Activated CD4-positive, alpha-beta T cell treated with anti-CD3 and anti-CD28 coated beads for 1 hour (primary cell): ENCODE measurements at places on chromosomes 12 and 14.

DNA sequence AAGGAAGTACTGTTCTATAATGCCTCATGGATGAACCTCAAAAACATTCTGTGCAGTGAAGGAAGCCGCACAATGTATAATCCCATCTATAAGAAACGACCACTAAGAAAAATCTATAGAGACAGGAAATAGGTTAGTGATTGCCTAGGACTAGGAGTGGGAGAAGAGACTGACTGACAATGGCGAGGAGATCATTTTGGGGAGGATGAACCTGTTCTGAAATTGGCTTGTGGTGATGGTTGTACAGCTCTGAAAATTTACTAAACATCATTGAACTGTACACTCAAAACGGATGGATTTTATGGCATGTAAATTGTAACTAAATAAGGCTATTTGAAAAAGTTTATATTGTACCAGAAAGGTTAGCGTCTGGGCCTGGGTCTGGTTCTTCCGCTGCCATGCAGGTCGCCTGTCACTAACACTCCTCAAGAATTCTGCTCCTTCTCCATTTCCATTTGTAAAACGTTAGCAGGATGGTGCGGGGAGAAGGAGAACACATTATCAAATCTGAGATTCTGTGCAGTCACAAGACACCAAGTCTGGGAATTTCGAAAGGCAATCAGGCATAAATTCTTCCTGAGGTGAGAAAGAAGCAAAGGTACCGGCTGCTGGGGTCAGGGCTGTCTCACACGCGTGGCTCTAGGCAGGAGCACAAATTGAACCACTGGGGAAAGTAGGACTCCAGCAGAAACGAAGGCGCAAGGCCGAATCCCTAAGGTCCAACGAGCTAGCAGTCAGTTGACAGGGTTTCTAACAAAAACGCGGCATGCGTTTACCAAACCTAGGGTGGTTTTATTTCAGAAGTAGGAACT is 845 bp upstream of the COCH start:
- no peak for DNase-seq

GRCh38 chr14:39016733-39017095 is 86.3 kb downstream of the SEC23A start:
- no peak for DNase-seq

- no peak for DNase-seq
Observed at GRCh38 chr14:52917735-52918134, 33.1 kb downstream of the FERMT2 start.

DNA sequence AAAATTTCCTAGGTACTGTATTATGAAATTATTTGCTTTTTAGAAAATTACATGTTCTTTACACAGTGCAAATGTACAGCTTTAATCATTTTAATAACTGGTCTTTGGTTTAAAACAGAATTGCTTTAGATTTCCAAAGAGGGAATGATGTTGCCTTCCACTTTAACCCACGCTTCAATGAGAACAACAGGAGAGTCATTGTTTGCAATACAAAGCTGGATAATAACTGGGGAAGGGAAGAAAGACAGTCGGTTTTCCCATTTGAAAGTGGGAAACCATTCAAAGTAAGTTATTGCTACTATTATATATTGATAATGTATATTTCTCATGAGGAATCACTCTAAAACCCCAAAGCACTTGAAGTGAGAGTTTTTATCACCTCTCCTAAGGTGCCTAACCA is 13.4 kb downstream of the LGALS3 start:
- DNase-seq, result no peak

- DNase-seq, result no peak
Observed at GRCh38 chr12:49616533-49617219, 6.7 kb upstream of the PRPF40B start.

- no peak for DNase-seq
Observed at GRCh38 chr12:105588106-105588505, 257.6 kb downstream of the C12orf75 start.

DNA sequence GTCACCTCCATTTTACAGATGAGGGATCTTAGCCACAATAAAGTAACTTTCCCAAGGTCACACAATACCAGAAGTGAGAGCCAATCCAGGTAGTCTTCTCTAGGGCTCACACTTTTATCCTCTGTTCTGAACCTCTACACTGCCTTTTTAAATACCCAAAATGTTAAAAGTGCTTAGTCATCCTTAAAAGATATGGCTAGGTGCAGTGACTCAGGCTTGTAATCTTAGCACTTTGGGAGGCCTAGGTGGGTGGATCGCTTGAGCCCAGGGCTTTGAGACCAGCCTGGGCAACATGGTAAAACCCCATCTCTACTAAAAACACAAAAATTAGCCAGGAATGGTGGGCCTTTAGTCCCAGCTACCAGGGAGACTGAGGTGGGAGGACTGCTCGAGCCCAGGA is 104.1 kb upstream of the PPP4R3A start:
- DNase-seq, result no peak

DNA sequence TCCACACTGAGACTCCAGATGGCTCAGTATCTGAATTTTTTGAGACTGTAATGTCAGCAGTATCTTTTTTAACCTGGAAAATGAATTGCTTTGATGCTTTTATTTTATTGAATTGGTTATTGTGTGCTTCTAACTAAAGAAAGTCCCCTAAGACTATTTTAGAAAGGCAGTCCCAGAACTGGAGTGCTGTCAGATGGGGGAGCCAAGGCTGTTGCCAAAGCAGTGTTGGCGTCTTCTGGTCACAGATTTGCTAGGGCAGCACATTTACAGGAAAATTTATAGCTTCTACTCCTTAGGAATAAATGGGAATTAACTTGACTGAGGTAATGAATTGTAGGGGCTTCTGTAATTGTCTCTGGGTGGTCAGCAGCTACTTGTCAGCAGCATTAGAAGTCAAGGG is 157.1 kb upstream of the ARHGAP5 start:
- DNase-seq, result no peak

DNA sequence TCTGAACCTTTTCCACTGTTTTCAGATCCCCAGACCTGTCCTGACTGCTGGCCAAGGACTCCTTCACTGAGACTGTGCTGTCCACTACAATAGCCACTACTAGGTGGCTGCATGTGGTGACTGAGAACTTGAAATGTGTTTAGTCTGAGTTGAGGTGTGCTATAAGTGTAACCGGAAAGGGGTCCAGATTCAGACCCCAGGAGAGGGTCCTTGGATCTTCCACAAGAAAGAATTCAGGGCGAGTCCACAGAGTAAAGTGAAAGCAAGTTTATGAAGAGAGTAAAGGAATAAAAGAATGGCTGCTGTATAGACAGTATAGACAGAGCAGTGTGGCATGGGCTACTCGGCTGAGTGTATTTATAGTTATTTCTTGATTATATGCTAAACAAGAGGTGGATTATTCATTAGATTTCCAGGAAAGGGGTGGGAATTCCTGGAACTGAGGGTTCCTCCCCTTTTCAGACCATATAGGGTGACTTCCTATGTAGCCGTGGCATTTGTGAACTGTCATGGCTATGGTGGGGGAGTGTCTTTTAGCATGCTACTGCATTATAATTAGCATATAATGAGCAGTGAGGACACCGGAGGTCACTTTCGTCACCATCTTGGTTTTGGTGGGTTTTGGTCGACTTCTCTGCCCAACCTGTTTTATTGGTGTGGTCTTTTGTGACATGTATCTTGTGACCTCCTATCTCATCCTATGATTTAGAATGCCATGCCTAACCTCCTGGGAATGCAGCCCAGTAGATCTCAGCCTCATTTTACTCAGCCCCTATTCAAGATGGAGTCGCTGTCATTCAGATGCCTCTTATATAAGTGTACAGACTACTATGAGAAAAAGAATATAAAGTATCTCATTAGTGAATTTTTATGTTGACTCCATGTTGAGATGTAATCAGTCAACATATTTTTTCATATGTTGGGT is 70.0 kb upstream of the SRSF5 start:
- DNase-seq, result no peak

DNA sequence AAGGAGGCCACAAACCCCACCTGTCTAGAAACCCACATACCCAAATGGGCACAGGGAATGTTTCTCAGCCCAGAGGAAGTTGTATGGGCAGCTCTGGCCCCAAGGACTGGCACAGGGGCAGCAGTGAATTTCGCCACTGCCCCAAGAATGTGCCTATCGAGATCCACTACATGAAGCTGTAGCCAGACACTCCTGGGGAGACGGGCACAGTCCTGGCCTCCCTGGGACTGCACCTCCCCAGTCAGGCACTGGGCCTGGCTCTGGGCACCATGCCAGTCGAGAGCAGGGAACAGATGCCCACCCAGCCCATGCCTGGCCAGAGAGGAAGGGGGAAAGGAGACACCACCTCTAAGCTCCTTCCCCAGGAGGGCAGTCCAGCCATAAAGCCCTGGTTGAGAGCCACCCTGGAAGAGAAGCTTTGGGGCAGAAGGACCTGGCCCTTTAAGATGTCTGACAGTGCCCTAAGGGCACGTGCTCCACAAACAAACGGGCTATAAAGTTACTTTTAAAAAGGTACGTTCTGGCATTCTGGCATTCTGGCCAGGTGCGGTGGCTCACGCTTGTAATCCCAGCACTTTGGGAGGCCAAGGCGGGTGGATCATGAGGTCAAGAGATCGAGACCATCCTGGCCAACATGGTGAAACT is 8.4 kb downstream of the ADCY6 start:
- no peak for DNase-seq

- DNase-seq, result no peak
Observed at GRCh38 chr12:122518908-122519307, 7.8 kb downstream of the RSRC2 start.

GRCh38 chr12:130158754-130159059 is 3.6 kb upstream of the FZD10 start:
- no peak for DNase-seq

- DNase-seq, result peak; percentile 42
Observed at GRCh38 chr14:77067632-77068516, 30.2 kb upstream of the CIPC start.

DNA sequence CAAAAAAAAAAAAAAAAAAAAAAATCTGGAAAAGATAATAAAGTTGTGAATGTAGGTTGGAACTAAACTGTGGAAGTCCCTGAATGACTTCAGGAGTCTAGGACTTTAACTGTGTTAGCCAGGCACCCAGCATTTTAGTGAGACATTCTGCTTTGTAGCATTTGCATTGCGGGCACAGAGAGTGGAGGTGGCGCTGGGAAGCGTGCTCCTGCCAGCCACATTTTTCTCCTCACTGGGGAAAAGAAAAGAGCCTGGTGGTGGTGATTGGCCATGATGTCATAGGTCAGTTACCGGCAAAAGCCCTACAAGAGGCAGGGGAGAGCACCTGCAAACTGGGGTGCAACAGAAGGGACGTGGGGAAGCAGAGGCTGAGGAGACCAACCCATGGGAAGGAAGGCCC is 9.7 kb upstream of the GAPDH start:
- DNase-seq, result no peak

GRCh38 chr12:90682398-90682797 is 272.6 kb downstream of the CCER1 start:
- no peak for DNase-seq

- no peak for DNase-seq
Observed at GRCh38 chr14:102731101-102731870, 46.0 kb upstream of the TRAF3 start.

DNA sequence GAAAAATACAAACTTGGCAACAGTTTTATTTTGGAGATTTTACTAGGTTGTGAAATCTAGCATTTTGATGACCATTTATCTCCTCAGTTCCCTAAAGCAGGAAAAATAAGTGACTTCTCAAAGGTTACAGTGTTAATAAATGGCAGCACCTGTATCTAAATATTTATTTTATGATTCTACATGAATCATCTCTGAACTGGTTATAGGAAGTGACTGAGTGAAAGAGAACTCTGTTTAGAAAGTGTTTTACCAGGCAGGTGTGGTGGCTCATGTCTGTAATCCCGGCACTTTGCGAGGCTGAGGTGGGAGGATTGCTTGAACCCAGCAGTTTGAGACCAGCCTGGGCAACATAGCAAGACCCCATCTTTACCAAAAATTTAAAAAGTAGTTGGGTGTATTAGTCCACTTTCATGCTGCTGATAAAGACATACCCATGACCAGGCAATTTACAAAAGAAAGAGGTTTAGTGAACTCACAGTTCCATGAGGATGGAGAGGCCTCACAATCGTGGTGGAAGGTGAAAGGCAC is 26.3 kb downstream of the MIPOL1 start:
- DNase-seq, result no peak

GRCh38 chr12:2244013-2244861 is 191.4 kb downstream of the CACNA1C start:
- no peak for DNase-seq

DNA sequence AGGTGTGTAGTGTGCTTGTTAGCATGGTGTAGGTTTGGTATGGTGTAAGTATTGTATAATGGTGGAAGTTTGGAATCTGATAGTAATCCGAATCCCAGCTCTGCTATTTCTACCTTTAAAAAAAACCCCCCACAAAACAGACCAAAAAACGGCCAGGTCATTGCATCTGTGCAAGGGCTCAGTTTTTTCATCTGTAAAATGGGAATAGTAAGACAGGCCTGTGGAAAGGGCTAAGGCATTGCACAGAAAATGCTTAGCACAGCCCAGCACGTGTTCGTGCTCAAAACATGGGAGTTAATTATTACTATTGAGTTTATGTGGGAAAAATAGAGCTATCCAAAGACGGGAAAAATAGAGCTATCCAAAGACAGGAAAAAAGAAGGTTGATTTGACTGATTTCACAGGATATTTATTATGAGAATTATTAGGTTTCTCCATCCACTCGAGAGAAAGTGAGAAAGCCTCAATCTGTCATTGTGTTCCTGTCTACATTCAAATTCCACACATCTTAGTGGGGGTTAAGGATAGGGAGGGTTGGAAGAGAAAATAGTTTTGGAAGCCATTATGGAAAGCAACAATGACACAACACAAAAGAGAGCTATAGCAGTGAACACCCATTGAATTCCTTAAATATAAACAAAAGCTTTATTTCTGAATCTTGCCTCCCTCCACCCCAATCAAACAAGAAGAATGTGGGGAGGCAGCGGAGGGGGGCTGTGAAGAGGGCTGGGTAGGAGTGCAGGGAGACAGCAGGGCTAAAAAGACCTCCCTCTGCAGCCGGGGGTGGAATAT is 126.8 kb upstream of the MAX start:
- no peak for DNase-seq

DNA sequence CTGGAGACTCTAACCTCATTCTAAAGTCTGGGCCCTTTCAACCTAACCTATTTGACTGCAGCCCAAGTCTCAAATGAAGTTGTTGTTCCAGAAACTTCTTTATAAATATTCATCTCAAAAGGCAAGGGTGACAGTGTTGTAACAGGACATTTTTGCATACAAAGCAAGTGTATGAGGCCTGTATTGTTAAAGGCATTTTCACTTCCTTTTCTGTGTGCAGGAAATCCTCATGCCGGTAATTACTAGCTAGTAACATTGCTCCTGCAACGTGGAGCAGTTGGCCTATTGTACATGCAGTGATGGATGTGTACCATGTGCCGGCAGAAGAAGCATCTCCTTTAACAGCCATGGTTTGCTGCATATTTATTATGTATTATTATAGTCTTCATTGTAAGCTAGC is 156.5 kb upstream of the RMST start:
- no peak for DNase-seq

- no peak for DNase-seq
Observed at GRCh38 chr12:26195641-26196420, 458 bp downstream of the SSPN start.

- DNase-seq, result no peak
Observed at GRCh38 chr14:76770521-76771436, 9.5 kb downstream of the VASH1 start.
